Activated CD4-positive, alpha-beta T cell treated with anti-CD3 and anti-CD28 coated beads, Interleukin-10, Interleukin-2, amounts not matched to agents 100 ng/mL and 50 ng/mL, durations not matched to agents 16 hours and 8 hours (primary cell): ENCODE measurements at places on chromosomes 5 and 9.
A peak's percentile ranks its signal among the peaks of the same experiment; 100 is the strongest.

DNA sequence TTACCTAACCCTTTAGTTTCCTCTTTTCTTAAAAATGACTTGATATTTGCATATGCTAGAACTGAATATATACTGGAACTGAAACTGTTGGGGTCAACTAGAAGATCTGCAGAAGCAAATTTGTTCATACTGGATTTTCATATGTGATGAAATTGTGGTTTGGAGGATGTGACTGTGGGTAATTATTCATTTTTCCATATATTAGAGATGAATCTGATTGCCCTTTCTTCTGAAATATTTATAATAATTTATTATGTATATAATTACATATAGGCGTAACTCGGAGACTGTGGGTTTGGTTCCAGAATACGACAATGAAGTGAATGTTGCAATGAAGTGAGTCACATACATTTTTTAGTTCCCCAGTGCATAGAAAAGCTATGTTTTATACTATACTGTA, 149.1 kb downstream of the ATP10B start:
- peak; percentile 4 for DNase-seq

GRCh38 chr5:124403281-124403680, 343.2 kb downstream of the ZNF608 start:
- DNase-seq = no peak

DNA sequence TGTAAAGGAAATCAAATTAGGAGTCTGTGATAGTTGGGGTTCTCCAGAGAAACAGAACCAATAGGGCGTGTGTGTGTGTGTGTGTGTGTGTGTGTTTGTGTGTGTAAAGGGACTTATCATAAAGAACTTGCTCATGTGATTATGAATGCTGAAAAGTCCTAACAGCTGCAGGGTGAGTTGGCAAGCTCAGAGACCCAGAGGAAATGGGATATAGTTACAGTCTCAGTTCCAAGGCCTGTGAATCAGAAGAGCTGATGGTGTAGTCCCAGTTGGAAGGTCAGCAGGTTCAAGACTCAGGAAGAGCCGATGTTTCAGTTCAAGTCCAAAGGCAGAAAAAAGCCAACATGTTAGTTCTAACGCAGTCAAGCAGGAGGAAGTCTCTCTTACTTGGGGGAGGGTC, 214.2 kb downstream of the ELAVL2 start:
- no peak for DNase-seq

GRCh38 chr9:4138180-4138579, 161.7 kb downstream of the GLIS3 start:
- DNase-seq = no peak

DNA sequence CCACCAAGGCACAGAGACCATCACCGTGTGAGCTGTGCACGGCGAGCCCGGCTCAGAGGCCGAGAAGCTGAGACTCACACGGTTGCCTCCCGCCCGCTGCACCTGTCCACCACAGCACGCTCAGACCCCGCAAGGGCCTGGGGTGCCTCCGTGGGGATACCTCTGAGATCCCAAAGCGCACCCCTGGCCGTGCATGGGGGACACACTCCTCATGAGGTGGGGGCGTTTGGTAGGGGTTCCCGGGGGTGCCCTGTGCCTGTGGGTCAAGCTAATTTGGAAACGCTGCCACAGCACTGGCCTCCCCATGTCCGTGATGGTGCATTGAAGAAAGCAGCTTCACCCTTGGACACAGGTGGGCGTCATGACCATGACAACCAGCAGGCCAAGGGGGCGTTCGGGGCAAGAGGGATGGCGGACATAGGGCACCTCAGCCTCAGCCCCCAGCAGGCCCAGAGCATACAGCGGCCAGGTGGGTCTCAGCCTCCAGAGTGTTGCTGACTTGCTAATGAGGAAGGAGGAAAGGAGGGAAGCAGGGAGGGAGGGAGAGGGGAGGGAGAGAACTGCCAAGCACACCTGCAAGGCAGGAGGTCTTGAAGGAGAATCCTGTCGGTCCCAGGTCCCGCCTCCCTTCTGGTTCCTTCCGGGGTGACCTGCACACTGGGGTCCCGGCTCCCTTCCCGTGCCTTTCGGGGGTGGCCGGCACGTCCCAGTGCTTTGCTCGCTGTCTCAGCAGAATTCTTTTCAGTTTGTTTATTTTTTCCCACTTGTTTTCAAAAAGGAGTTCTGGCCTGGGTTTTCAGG, 34.7 kb downstream of the GLT6D1 start:
- DNase-seq = no peak

DNA sequence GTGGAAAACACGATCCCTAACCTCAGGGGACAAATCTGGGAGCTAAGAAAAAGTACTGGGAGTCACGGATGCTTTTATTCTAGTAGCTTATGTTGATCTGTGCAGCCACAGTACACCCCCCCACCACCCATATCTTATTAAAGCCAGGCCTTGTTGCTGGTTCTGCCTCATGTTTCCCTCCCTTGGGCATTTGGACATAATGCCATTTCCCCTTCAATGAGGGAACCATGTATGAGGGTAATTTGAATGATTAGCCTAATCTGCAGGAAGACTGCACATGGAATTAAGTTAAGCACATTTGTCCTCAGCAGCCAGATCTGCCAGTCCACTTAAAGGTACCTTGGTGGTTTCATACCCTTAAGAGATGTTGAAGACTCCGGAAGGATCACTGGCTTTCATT, 102.0 kb downstream of the ARHGAP26 start:
- no peak for DNase-seq

GRCh38 chr5:146848133-146848532, 30.4 kb downstream of the PPP2R2B start:
- no peak for DNase-seq

DNA sequence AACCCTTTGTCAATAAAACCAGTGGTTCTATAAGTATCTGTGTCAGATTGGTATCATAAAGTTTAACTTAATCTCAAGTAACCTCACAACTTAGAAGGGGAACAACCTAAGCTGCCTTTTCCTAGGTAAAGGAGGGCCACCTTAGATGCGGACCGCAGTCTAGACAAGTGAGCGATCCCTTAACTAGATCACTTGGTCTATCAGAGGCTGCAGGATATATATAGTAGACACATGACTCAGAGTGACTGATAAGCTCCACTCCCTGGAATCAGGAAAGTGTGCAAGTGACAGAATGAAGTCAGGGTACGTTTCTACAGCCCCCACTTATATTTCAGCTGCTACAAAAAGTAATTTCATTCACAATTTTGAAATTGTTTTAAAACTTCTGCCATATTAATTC, 7.4 kb downstream of the REEP5 start:
- no peak for DNase-seq

DNA sequence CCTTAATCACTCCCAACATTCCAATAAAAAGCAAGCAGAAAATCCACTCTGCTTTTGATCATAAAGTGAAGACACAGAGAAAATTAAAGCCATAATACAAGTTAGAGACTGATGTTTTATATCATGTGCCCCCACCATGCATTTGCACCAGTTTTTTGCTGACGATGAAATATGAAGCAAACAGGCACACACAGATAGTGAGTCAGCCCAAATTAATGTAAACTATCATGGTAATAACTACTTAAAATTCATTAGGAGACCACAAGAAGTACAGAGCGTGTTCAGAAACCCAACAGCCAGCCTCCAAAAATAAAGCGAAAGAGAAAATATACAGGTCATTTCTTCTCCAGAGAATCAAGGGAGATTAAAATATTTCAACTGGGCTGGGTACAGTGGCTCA, 46.4 kb upstream of the KDM4C start:
- DNase-seq = no peak

DNA sequence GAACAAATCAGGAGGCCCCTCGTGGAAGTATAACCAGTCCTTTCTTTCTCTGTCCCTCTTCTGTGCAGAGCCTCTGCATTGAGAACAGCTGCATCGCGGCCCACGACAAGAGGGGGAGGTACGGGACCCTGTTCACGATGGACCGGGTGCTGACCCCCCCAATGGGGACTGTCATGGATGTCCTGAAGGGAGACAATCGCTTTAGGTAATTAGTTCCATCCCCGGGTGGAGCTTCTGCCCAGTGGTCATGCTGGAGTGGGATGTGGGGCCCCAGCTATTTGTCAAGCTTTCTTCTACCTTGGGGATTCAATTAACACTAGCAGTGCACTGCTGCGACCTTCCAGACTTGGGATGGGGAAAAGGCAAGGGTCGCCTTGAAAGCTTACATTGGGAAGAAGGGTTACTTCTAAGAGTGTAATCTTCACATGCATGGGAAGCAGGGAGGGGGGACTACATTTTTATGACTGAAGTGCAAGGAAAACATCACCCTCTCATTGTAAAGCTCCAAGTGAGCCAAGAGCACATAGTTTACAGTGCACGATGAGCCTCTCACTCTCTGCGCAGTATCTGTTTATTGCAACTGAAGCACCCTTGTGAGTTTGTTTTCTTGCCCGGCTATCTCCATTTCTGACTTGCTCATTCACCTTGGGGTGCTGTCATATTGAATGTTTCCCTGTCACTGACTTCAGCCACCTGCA, 27.0 kb downstream of the TGFBI start:
- no peak for DNase-seq

DNA sequence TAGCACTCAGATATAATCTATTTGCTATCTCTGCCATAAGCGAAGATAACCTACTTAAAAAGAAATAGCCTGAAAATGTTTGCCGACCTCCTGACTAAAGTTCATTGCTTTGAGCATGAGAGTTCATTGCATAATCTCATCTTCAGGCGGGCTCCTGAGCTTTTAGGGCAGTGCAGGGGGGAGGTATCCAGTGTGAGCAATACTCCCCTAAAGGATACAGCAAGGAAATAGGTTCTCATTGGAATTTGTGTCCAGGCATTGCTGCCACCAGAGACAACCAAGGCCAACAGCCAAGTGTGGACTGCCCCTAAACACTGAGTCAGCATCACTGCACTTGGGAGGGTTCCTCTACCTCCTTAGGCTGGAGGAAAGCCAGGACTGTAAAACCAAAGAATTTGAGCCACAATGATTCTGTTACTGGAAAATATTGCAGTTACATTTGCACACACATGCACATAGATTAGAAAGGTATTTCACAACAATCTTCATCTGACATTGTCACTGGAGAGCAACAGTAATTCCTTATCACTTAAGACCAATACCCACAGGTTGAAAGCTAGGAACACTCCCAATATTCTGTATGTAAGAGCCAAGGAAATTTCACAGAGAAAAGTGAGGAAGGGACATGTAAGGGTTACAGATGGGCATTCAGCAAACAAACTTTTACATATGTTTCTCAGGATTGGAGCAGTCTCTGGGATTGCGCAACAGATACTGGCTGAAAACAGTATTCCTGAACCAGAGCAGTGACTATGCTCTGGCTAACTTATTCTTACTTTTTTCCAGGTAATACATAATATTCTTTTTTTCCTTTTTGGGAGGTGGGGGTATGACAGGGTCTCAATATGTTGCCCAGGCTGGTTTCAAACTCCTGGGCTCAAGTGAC, 98.6 kb upstream of the TLE1 start:
- no peak for DNase-seq

DNA sequence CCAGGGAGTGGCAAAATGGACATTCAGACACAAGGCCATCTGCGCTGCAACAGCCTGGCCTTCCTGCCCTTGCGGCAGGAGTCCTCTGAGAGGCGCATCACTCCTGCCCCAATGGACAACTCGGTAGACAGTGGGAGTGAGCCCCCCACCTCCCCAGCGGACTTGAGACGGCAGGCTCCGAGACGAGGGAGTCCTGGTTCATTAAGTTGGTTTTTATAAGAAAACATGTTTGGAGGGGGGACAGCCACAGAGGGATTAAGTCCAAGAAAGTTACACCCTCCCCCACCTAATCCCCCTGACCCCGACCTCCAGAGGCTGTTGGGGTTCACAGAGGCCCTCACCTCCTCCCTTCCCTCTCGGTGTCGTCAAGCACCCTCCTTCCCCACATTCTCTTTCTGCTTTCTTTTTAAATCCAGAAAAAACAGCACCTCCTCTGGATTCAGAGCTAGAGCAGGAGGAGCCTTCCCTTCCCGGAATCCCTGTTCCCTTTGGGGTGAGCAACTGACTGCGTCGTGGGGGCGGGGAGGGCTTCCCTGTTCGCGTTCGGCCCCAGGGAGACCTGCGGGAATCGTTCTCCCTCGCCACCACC, 1.8 kb upstream of the EGR1 start:
- no peak for DNase-seq

DNA sequence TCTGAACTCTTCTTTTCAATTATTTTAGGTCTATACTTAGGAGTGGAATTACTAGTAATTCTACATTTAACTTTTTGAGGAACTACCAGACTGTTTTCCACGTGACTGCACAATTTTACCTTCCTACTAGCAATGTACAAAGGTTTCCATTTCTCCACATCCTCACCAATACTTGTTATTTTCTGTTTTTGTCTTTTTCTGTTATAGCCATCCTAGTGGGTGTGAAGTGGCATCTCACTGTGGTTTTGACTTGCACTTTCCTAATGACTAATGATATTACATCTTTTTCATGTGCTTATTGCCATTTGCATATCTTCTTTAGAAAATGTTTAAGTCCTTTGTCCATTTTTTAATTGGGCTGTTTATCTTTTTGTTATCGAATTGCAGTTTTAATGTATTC, 136.9 kb upstream of the EGFLAM start:
- DNase-seq = peak; percentile 29

DNA sequence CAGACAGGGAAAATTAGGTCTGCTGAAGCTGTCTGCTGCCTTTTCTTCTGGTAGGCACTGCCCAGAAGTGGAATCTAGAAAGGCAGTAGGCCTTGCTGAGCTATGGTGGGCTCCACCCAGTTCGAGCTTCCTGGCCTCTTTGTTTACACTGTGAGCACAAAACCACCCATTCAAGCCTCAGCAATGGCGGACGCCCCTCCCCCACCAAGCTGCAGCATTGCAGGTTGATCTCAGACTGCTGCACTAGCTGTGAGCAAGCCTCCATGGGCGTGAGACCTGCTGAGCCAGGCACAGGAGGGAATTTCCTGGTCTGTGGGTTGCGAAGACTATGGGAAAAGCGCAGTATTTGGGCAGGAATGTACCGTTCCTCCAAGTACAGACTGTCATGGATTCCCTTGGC, 18.5 kb downstream of the AGTPBP1 start:
- no peak for DNase-seq

DNA sequence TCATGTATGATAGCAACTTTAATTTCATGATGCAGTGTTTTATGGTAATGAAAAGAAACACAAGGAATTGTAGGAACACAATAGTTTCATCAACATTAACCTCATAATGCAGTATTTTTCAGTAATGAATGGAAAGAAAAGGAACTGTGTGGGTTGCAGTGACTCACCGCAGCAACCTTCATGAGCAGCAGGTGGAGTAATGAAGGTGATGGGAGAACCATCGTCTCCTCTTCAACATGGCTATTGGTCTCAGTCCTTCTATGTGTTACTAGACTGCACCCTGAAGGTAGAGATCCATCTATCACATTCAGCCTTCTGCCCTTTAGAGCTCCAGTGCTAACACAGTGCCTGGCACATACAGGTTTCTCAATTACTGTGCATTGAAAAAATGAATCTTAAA, 58.0 kb downstream of the TMEM215 start:
- no peak for DNase-seq
